ENCODE measurements at places on chromosomes 12 and 14. TPM values are rescaled to one million over a fixed set of nuclear protein-coding genes. Genes with fewer than 3 reads are reported as not detected.

GRCh38 chr12:29863665-29864064 is 79.9 kb upstream of the TMTC1 start:
- no peak for DNase-seq

GRCh38 chr14:99904506-99904905 is 111.3 kb downstream of the EML1 start:
- DNase-seq, result no peak

DNA sequence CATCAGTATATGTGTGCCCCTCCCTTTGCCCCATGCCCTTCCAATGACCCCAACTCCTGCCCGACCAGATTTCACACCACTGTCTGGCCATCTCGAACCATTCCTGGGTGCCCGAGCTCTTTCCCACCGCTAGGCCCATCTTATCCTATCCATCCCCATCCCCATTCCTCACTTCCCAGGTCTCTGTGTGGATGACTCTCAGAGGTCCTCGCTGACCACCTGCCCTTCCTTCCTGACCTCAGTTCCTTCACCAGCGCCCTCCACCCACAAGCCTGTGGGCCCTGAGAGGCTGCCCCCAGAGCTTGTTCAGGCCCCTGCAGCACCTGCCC is 49.1 kb downstream of the CYP46A1 start:
- DNase-seq, result no peak

ADAM21 gene
- total RNA-seq, result not detected

DNA sequence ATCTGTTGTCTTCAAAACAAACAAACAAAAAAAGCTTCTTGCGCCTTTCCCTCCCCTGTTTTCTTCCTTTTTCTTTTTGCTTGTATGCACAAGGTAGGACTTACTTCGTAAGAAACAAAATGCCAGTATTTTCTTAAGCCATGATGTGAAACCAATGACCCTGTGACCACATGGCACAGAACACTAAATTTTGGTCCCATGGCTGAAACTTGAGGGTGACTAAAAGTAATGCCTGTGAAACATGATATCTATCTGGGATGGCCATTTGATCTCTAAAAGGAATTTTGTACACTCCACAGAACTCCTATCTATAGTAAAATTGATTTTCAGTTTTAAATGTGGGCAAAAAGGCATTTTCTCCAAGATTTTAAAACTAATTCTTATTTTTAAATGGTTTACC is 63.6 kb downstream of the PAPOLA start:
- no peak for DNase-seq

DNA sequence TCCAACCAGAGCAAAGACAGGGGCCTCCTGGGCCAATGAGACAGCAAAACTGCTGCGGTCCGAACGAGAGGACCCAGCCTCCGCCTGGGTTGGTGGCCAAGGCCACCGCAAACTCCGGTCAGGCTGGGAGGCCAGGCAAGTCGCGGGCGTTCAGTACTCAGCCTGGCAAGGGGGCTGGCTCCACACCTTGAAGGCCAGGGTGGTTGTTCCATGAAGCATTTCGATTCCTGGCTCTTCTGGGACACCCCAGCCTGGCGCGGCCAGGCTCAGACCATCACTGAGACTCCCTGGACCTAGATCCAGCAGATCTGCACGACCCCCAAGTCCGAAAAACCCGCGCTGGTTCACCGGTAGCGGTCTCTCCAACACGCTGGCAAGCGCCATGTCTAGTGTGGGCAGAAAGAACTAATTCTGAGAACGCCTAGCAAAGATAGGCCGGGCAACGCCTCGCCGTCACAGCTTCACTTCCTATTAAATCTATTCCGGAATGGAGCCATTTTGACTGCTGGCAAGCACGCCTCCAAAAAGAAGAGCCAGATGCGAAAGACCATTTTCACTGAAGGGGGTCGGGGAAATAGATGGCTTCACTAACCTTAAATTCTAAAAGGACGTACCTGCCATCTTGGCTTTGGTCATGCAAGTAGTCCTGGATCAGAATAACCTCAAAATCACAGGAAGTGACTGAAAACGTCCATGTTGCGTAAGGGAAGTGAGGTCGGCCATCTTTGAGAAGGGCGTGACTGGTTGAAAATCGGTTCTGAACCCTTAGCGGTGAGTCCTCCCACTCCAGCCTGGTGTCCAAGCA is at the start of gene PSMB5:
PSMB5 (minus strand) TSS at position 403 of the 805 bp plus-strand sequence; CDS start at position 384, 19 bp downstream.
- DNase-seq, result peak; percentile 74

All from endothelial cell (in vitro differentiated cells).